ENCODE measurements at places on chromosomes 1 and 21. TPM values are rescaled to one million over a fixed set of nuclear protein-coding genes. Genes with fewer than 3 reads are reported as not detected.

- no peaks in the 10 kb centered on the region for H3K36me3 ChIP-seq
- no peak overlapping the region for H3K4me3 ChIP-seq
- no peak overlapping the region for H3K27ac ChIP-seq
- DNase-seq: no peak
- H3K27me3 ChIP-seq: no peaks in the 10 kb centered on the region
Observed at GRCh38 chr1:119083479-119083878, 57.0 kb downstream of the WARS2 start.

PEAR1 gene
- total RNA-seq: 3.5 TPM

SLC6A9 gene
- 21.9 TPM for total RNA-seq

DNA sequence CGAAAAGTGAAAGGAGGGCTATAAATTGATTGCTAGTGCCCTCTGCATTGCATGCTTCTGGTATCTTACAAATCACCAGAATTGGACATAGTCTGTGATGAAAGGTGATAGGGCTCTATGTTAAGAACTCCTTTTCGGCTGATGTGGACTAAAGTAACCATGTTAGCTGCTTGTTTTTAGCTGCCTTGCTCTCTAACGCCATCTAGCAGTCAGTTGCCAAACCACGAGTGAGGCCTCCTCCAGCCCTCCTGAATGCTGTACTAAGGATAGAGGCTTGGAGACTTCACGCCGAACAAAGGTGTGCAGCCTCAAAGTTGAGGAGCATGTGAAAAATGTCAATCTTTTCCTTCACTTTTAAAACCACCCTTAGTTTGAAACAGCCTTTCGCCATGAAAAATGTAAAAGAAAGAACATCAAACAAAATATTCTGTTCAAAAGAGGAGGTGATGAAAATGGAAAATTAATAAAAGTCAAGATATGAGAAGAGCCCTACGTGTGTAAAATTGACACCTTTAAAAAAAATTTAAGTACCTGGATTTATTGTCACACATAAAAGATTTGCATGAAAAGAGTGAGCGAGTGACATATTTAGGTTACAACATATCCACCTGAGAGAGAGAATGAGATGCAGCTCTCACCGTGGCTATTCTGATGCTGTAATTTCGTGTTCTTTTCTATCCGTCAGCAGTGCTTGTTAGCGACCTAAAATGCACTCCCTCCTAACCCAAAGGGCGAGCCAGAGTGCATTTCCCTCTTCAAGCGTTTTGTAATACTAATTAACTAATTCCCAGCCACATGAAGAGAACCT is 8.1 kb downstream of the LRRC53 start:
- H3K4me3 ChIP-seq: no peak overlapping the region
- H3K4me1 ChIP-seq: peaks cover 5% of the 10 kb centered on the region
- H3K27me3 ChIP-seq: no peaks in the 10 kb centered on the region

ITLN2 gene
- total RNA-seq: 0.20 TPM

Measured in spinal cord (tissue), 10 donors.